ENCODE measurements at places on chromosomes 5 and 9.

DNA sequence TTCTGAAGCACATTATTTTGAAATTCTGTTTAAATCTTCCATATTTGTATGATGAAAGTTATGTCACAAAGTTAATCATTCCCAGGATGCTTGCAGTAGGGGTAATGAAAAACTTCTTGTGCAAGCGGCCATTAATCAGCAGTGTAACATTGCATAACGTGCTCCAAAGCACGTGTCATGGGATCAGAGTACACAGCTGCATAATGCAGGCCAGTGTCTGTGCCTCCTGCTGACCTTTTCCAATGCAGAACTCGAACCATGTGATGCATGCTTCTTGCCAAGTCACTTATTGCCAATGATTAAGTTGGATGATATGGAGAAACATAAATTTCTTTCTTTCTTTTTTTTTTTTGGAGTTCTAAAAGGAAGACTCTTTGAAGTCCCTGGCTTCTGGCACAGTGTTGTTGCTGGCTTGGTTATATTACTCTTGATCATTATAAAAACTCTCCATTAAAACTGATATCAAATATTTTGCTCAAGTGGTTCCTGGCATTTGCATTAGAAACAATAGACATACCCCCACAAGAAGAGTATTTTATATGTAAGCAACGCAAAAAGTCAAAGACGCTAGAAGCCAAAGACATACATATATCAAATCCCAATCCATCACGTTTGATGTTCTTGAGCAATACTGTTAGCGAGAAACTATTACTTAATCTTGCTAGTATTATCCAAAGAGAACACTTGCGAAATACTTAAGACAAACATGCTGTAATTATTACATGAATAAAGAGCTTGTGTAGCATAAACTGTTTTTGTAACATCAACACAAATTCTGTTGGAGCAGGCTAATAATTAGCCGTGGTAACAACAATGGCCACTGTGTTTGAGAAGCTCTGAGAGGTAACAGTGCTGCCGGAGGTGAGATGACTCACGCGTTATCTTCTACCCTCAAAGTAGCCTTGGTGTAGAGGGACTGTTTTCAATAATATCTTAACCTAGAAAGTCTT, 164.2 kb downstream of the AUH start:
- DNase-seq, result no peak

GRCh38 chr5:90381213-90381929, 28.2 kb downstream of the CETN3 start:
- DNase-seq, result no peak

- no peak for DNase-seq
Observed at GRCh38 chr5:40572937-40573336, 106.8 kb upstream of the PTGER4 start.

DNA sequence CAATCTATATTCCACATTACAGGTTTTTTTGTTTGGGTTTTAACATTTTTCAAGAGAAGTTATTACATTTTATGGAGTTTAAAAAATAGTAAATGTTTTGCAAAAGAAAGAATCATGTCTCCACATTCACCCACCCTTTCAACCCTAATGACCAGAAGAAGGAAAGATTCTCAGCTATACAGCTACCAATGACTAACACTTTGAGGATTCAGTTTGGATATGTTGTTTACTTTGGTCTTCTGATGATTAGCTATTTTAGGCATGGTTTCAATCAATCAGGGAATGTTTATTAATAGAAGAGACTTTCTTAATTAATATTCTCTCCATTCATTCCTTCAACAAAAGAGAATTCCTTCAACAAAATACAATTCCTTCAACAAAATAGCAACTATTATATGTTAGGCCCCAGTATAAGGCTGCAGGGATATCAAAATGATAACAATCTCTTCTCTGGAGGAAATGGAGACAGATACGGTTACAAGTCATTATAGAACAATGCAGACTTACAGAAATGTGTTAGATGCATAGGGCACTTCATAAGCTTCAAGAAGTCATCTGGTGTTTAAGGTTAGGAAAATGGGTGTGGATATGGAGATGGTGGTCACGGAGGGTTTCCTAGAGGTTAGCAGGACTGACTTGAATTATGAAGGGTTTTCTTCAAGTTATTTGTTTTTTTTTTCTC, 9.3 kb upstream of the NR3C1 start:
- DNase-seq, result no peak

DNA sequence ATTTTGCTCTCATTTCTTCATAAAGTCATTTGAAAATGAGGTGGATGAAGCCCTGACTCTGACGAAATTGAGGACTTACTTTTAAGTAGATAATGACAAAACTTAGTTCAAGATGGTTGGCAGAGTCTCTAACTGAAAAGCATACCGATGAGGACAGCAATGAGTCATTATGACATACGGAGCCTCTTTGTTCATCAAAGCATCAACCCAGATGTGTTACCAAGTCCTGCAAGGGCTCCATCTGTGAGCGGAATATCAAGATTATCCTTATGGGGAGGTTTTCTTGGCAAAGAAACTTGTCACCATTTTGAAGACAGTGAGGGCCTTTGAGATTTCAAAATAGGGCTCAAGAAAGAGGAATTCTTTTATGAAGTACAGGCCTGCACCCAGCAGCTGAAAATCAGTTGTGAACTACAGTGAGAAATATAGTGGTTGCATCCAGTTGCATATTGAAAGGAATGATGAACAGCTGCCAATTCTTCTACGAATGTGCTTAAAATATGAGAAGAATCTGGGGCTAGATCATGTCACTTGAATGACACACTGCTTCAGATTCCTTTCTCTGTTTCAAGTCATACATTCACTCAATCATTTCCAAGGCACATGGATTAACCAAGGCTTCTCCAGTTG, 86.6 kb upstream of the SLC24A2 start:
- DNase-seq, result no peak

DNA sequence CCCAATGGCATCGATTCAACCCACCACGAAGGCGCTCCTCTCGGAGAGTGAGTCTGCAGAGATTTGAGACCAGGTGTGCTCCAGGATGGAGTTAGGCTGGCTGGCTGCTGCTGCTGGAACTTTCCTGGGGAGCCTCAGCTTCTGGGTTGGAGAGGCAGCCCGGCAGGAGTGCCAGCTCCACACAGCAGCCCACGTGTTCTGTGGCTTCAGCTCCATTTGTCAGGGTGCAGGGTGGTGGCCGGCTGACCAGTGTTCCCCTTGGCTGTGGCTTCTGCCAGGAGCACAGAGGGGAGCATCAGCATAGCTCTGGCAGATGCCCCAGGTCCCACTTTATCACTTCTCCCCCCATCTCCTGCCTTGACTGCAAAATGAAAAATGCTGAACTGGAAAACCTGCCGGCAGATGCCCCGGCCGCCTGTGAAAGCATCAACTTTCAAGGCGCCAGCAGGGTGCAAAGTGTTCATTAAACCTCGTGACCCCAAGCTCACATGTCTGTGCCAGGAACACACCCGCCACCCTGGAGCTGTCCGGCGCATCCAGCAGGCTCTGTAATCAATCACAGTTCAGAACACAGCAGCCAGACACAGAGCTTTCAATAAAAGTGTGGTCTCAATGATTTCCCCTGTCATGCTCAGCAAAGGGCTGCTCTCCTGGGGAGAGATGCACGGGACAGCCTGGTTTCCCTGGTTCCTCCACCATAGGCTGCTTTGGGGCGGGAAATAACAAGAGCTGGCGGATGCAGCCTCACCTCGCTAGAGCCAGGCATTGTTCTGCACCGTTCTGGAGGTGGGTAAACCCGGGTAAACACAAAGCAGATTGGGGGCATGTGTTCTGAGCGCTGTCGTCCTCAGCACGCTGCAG, 53.2 kb downstream of the TRIP13 start:
- no peak for DNase-seq

GRCh38 chr5:133977858-133978257, 9.4 kb upstream of the C5orf15 start:
- DNase-seq, result no peak

- no peak for DNase-seq
Observed at GRCh38 chr9:3526997-3527940, 1.5 kb upstream of the RFX3 start.

DNA sequence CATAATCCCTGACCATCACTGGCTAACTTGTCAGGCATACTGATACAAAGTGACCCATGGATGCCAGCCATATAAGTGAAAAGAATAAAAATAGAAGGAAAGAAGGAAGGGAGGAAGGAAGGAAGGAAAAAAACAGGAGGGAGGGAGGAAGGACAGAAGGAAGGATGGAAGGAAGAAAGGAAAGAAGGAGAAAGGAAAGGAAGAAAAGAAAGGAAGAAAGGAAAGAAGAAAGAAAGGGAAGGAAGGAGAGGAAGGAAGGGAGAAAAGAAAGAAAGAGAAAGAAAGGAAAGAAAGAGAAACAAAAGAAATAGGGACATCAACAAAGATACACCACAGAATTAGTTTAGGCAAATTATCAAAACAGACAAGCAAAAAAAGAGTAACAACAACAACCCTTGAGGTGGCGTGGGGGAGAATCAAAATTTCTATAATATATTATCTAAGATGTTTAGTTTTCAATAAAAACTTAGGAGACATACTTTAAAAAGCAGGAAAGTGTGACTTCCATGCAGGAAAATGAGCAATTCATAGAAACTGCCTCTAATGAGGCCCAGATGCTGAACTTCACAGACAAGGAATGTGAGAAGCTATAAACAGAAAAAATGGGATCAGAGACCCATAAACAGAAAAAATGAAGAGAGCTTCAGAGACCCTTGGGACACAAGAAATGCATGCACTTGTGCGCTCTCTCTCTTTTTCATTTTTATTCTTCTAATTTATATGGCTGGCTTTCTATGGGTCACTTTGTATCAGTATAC, 96.1 kb upstream of the NFIL3 start:
- DNase-seq, result no peak

GRCh38 chr9:33467526-33467925, 6.2 kb downstream of the NOL6 start:
- no peak for DNase-seq

- DNase-seq, result no peak
Observed at GRCh38 chr5:151414536-151414935, 32.9 kb upstream of the SLC36A1 start.

- DNase-seq, result no peak
Observed at GRCh38 chr5:150751096-150751891, 7.5 kb downstream of the DCTN4 start.

DNA sequence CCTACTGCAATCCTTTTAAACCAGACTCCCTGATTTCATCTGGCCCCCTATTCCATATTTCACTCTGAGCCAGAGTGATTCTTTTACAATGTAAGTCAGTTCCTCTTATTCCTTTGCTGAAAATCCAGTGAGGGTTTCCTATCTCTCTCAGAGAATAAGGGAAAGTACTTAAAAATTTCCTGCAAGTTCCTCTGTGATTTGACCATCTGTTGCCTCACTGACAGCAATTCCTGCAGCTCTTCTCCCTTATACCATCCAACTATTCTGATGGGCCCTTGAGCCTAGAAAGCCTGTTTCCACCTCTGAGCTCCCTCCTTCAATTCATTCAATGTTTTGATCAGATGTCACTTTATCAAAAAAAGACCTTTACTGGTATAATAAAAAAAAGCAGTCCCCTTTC, 317.1 kb upstream of the CCNH start:
- DNase-seq, result no peak

- no peak for DNase-seq
Observed at GRCh38 chr5:36452424-36453006, 150.8 kb upstream of the RANBP3L start.

- DNase-seq, result no peak
Observed at GRCh38 chr5:120457839-120458507, 6.1 kb upstream of the PRR16 start.

- DNase-seq, result no peak
Observed at GRCh38 chr9:124286292-124286931, 28.7 kb downstream of the NEK6 start.

DNA sequence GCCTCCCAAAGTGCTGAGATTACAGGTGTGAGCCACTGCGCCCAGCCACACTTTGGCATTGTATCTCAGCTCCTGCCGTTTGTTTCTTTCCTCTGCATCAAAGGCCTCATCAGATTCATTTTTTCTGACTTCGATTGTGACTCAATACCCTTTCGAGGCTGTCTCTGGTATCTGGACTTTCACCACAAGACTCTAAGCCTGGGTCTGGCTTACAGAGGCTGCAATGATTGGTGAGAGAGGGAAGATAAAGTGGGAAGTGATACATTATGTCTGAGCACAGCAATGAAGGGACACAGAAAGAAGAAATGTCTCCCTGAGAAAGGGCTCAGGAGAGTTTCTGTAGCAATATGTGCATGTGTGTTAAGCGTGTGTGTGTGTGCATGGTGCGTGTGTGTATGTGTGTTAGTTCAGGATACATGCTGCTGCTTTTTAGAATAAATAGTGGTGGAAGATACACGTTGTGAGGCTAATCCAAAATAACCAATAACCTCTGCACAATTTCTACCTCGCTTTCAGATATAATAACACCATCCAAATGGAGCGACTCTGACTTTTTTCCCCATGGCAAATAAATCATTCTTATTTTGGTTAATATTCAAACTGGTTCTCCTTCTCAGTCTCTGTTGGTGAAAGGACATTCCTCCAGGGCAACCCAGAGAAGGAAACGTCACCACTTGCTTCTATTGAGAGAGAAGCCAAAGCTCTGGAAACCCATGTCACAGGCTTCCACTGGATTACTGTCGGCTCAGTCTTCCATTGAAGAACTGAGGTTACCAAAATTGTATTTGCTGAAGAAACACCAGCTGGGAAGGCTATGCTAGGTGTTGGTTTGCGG, 8.1 kb upstream of the DAB2 start:
- no peak for DNase-seq

- DNase-seq, result no peak
Observed at GRCh38 chr5:515273-515836, 8.9 kb downstream of the SLC9A3 start.

GRCh38 chr9:32161209-32161608, 223.2 kb upstream of the ACO1 start:
- DNase-seq, result no peak

DNA sequence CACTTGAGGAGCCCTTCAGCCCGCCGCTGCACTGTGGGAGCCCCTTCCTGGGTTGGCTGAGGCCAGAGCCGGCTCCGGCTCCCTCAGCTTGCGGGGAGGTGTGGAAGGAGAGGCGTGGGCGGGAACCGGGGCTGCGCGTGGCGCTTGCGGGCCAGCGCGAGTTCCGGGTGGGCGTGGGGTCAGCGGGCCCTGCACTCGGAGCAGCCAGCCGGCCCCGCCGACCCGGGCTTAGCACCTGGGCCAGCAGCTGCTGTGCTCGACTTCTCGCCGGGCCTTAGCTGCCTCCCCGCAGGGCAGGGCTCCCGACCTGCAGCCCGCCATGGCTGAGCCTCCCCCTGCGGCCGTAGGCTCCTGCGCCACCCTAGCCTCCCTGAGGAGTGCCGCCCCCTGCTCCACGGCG, 6.2 kb upstream of the SHB start:
- no peak for DNase-seq

DNA sequence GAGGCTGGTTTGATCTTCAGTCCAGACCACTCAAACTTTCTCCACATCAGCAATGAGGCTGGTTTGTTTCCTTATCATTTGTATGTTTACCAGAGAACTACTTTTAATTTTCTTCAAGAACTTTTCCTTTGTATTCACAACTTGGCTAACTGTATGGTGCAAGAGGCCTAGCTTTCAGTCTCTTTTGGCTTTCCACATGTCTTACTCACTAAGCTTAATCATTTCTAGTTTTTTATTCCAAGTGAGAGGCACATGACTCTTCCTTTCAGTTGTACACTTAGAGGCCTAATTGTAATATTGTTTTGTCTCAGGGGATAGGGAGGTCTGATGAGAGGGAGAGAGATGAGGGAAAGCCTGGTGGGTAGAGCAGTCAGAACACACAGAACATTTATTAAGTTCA, 554.0 kb upstream of the ARRDC3 start:
- DNase-seq, result no peak

Measured in CD4-positive, alpha-beta T cell treated with Interleukin-6 at 100 ng/mL for 8 hours (primary cell).